ENCODE measurements at places on chromosomes 16 and 17.

GRCh38 chr17:17845046-17845775 lies 8.4 kb upstream of the SREBF1 start:
- DNase-seq: no peak

GRCh38 chr16:56888806-56889205 lies 23.8 kb downstream of the SLC12A3 start:
- no peak for DNase-seq

- no peak for DNase-seq
Measured at GRCh38 chr17:5128905-5129535, 13.2 kb downstream of the USP6 start.

DNA sequence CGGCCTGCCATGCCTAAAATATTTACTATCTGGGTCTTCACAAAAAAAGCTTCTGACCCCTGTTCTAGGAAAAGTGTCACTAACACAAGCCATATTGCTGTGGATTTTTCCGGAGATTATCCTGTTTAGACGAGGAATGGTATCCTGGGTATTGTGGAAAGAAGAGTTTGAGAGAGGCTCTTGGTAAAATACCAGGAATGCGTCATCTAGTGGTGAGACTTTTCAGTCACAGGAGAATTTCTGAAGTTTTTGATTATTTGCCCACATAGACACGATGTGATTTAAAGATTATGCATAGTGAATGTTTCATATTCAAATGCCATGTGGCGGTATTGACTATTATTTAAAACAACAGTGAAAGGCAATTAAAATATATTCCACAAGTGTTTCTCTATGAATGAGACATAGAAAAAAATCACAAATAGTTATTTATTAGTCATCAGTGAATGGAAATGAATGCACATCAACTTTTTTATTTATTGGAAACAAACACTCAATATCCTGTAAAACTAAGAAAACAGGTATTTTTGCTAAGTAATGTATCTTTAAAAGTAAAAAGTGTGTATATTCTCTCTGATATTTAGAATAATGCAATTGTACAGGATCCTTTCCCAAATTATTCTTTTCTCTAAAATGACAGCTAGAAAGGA lies 7.8 kb downstream of the KRT28 start:
- peak; percentile 46 for DNase-seq

DNA sequence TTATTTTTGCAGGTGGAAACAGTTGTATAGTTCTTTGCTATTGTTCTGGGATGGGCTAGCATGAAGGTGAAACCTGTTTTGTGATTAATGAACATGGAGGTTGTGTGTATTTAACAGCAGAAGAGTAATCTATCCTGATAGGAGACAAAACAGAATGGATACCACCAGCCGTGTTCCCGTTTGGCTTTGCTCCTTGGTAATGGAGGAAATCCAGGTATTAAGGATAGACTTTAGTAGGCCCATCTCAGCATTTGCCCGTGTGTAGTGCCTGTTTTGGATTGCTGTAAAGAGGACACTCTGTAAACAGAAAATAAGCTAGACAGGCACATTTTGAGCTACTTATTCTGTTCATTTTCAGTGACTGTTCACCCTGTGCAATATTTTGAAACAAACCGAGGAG lies 215.1 kb downstream of the RBFOX1 start:
- DNase-seq: no peak

- no peak for DNase-seq
Measured at GRCh38 chr16:8694795-8695728, 20.6 kb downstream of the ABAT start.

- peak; percentile 16 for DNase-seq
Measured at GRCh38 chr17:66025551-66025950, 166.4 kb downstream of the CEP112 start.

DNA sequence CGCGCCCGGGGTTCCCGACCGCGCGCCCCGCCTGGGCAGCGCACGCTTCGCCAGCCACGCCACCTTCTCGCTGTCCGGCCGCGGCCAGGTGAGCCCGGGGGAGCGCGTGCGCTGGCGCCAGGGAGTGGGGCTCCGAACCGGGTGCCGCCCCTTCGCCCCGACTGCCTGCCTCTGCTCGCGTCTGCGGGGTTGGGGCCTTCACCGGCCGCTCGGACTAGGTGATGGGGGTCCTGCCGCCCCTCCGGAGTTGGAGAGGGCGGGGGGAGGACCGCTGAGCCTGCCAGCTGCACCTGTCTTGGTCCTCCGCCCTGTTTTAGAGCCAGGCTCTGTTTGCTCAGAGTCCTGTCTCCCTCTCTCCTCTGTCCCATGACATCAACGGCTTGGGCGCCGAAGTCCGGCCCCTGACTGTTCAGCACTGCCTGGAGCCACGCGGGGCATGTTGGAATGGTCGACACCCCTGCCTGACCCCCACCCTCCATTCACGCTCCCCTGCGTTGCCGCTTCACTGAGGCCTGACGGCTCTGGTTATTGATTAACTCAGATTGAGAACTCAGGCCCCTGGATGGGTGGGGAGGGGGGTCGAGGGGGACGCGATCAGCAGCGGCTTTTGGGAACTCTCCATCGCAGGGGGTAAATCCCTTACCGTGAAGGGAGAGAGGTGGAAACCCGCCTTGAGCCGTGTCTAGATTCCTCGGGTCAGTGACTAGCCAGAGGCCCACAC lies 748 bp downstream of the SMTNL2 start:
- DNase-seq: no peak

GRCh38 chr16:30600215-30600614 lies 10.0 kb downstream of the ZNF689 start:
- no peak for DNase-seq

- DNase-seq: no peak
Measured at GRCh38 chr17:81428516-81428915, 33.3 kb downstream of the BAHCC1 start.

DNA sequence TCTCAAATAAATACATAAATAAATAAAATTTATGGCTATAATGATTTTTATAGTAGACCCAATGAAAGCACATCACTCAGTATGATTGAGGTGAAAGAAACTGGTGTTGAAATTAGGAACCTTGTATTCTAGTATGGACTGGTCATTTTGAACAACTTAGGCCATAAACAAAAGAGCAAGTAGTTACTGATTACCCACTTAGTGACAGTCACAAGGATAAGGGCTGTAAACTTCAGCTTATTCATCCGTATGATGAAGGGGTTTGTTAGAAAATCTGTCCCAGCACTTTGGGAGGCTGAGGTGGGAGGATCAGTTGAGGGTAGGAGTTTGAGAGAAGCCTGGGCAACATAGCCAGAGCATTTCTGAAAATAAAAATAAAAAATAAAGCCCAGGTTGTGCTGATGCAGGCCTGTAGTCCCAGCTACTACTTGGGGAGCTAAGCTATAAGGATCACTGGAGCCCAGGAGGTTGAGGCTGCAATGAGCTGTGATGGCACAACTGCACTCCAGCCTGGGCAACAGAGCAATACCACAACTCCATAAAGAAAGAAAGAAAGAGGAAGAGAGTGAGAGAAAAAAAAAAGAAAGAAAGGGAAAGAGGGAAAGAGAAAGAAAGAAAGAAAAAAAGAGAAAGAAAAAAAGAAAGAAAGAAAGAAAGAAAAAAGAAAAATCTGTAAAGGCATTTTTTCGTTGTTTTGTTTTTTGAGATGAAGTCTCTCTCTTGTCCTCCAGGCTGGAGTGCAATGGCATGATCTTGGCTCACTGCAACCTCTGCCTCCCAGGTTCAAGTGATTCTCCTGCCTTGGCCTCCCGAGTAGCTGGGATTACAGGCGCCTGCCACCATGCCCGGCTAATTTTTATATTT lies 4.2 kb upstream of the SPAG9 start:
- no peak for DNase-seq

DNA sequence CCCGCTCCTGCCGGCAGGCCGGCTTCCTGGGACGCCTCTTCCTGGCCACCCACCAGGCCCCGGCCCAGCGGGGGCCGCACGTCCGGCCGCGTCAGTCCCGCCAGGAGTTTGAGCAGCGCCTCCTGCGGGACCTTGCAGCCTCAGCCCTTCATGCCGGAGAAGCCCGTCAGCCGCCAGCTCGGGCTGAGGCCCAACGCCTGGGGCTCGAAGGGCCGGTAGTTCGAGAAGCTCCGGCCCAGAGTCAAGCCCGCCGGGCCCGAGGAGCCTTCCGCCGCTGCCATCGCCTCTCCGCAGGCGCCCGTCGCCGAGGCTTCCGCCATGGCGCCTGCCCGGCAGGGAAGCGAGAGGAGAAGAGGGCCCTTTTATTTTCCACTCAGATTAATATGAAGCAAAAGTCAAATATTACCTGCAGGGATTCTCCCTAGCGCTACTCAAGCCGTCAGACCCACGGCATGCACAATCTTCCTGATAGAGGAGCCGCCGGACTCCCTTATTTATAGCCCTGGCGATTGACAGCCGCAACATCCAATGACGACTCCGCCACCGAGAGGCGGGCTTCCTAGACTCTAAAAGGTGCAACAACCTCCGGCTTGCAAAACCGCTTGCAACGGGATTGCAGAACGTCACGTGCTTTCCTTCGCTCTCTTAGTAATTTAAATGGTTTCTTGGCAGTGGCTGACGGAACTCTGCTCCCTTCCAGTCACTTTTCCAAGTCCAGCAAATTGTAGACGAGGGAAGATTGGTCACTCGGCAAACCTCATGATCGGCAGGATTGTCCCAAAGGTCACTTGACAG lies at the start of gene SEPHS2:
SEPHS2 (minus strand) TSS at position 467 of the 795 bp plus-strand sequence; CDS start at position 320, 147 bp downstream.
- DNase-seq: peak; percentile 98

DNA sequence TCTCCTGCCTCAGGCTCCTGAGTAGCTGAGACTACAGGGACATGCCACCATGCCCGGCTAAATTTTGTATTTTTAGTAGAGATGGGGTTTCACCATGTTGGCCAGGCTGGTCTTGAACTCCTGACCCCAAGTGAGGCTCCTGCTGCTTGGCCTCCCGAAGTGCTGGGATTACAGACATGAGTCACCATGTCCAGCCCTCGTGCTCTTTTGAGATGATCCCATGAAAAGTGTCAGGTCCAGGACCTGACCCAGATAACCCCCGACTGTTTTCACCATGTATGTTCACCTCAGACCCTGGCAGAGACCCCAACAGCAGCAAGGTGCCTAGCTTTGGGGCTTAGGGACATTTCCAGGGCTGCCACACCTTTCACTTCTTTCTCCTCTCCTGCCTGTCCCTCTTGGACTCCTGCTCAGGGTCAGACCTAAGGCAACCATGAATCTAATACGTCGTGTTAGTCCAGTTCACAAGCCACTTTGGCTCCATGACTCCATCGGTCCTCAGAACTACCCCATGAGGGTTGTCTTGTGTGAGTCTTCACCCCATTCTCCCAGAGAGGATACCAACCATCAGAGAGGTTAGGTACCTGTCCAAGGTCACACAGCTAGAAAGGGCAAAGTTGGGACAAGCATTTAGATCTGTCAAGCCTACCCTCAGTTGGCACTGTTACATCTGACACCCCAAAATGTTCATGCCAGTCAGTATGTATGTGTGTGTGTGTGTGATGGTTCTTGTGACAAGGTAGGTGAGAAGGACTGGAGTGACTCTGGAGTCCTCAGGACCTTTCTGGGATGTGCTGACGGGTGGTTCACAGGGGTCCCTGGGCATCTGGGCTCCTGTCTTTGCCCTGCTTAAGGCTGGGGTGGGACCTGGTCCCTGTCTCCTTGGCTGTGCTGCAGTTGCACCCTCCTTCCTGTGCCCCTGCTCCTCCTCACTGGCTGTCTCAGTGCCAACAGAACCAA lies 23.1 kb upstream of the MAP3K14 start:
- DNase-seq: no peak

DNA sequence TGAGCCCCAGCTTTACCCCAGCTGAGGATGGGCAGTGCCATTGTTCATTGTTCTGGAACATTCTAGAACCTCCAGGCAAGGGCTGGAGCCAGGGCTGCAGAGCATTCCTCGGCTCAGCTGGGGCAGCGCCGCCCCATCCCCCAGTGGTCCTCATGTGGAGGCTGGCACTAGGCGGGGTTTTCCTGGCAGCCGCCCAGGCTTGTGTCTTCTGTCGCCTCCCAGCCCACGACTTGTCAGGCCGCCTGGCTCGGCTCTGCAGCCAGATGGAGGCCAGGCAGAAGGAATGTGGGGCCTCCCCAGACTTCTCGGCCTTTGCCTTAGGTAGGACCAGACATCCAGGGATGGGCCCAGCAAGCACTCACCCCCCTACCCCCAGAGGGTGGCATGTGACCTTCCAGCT lies at the start of gene TMEM95:
TMEM95 (plus strand) TSS at position 104 of the 400 bp plus-strand sequence; CDS start at position 153, 49 bp downstream.
- DNase-seq: no peak

- no peak for DNase-seq
Measured at GRCh38 chr17:1673041-1673785, 11.5 kb downstream of the PRPF8 start.

DNA sequence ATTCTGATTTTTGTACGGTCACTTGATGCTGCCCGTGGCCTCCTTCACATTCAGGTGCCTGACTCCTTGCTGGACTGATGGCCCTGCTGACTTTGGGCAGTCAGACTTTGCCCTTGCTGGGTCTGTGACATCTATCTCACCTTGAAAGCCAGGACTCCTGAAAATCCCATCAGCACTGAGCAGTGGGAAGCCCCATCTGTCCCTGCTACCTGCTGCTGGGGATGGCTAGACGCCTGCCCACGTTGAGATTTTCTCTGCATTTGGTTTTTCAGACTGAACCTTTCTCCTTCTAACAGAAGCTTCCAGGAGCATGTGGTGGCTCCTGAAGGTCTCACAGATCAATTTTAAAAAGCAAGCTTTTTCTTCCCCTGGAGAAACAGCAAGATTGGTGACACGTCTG lies 10.2 kb upstream of the ZNF18 start:
- no peak for DNase-seq

DNA sequence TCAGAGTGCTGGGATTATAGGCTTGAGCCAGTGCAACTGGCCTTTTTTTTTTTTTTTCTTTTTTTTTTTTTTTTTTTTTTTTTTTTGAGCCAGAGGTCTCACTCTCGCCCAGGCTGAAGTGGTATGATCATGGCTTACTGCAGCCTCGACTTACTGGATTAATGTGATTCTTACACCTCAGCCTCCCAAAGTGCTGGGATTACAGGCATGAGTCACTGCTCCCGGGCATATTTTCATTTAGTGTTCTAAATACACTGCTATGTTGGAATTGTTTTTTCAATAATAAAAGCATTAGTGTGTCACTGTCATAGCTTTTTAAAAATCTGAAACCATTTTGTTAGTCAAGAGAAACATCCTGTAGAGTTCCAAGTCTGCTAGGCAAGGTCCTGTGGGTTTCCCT lies 40.3 kb downstream of the NDE1 start:
- DNase-seq: peak; percentile 56

DNA sequence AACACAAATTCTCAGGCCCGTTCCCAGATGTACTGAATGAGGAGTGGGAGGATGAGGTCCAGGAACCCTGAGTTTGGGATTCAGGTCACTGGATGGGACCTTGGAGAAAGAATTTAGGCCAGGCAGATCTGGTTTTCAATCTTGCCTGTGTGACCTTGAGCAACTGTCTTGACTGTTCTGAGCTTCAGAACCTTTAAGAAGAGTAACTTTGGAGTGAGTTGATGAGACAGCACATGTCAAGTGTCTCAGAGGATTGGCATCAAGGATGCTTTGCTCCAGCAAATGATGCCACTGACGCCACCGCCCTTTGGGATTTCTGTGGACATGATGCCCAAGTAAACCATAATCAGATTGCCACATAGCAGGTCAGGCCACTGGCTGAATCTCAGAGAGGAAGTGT lies 56.2 kb upstream of the DNAJA2 start:
- DNase-seq: no peak

Measured in astrocyte of the spinal cord (primary cell).